ENCODE measurements at places on chromosomes 11 and 22. TPM values are rescaled to one million over a fixed set of nuclear protein-coding genes. Genes with fewer than 3 reads are reported as not detected.

KRTAP5-9 gene
- total RNA-seq = not detected

CXCR5 gene
- not detected for total RNA-seq

MMP8 gene
- 0.37 TPM for total RNA-seq

ENTHD1 gene
- total RNA-seq = not detected

RIBC2 gene
- 0.47 TPM for total RNA-seq

KCNQ1OT1 gene
- 0.59 TPM for total RNA-seq

PKNOX2 gene
- 14.4 TPM for total RNA-seq

CKAP5 gene
- 56.3 TPM for total RNA-seq

NDUFS8 gene
- 342 TPM for total RNA-seq

OPCML gene
- total RNA-seq = 0.76 TPM

FXYD2 gene
- total RNA-seq = 1.6 TPM

CRYBA4 gene
- total RNA-seq = not detected

KDM4E gene
- not detected for total RNA-seq

GAS2L1 gene
- total RNA-seq = 20.1 TPM

CFAP300 gene
- 2.2 TPM for total RNA-seq

SCN2B gene
- total RNA-seq = 10.1 TPM

FAM227A gene
- 0.68 TPM for total RNA-seq

PRCP gene
- total RNA-seq = 65.5 TPM

TMEM191B gene
- 0.91 TPM for total RNA-seq

SLC43A3 gene
- total RNA-seq = 39.3 TPM

OR52I1 gene
- not detected for total RNA-seq

ARVCF gene
- total RNA-seq = 13.4 TPM

CHRM1 gene
- total RNA-seq = not detected

TSPAN32 gene
- total RNA-seq = 11.6 TPM

TMEM218 gene
- 10.9 TPM for total RNA-seq

KIRREL3 gene
- total RNA-seq = 0.44 TPM

BEST1 gene
- total RNA-seq = 3.9 TPM

PDGFD gene
- total RNA-seq = 17.3 TPM

SLC29A2 gene
- 16.6 TPM for total RNA-seq

EFEMP2 gene
- total RNA-seq = 98.0 TPM

PICK1 gene
- total RNA-seq = 19.4 TPM

ZNRF3 gene
- 5.2 TPM for total RNA-seq

PHETA2 gene
- total RNA-seq = 11.3 TPM

BIK gene
- not detected for total RNA-seq

CCDC188 gene
- total RNA-seq = 0.62 TPM

FUT4 gene
- total RNA-seq = 3.2 TPM

MPZL2 gene
- total RNA-seq = 11.6 TPM

RGL4 gene
- not detected for total RNA-seq

POU2AF3 gene
- 0.44 TPM for total RNA-seq
